ENCODE measurements at places on chromosomes 1 and 21. TPM values are rescaled to one million over a fixed set of nuclear protein-coding genes. Genes with fewer than 3 reads are reported as not detected.

GRCh38 chr1:204288021-204288588 lies 71.6 kb downstream of the PLEKHA6 start:
- peak; percentile 14 for DNase-seq
- H3K4me1 ChIP-seq: no peaks in the 10 kb centered on the region
- H3K4me3 ChIP-seq: no peak overlapping the region
- peaks cover 62% of the 10 kb centered on the region for H3K27me3 ChIP-seq
- H3K27ac ChIP-seq: no peak overlapping the region

- H3K36me3 ChIP-seq: no peaks in the 10 kb centered on the region
- H3K27ac ChIP-seq: no peak overlapping the region
- no peak overlapping the region for H3K4me3 ChIP-seq
- peaks cover 5% of the 10 kb centered on the region for H3K4me1 ChIP-seq
Observed at GRCh38 chr1:101217148-101217547, 19.7 kb upstream of the S1PR1 start.

- H3K4me1 ChIP-seq: no peaks in the 10 kb centered on the region
- H3K36me3 ChIP-seq: no peaks in the 10 kb centered on the region
- peaks cover 82% of the 10 kb centered on the region for H3K27me3 ChIP-seq
Observed at GRCh38 chr1:38138498-38139233, 92.1 kb upstream of the POU3F1 start.

- no peak overlapping the region for H3K4me3 ChIP-seq
- no peaks in the 10 kb centered on the region for H3K4me1 ChIP-seq
- no peaks in the 10 kb centered on the region for H3K27me3 ChIP-seq
- no peaks in the 10 kb centered on the region for H3K36me3 ChIP-seq
- DNase-seq: no peak
Observed at GRCh38 chr1:55825461-55825860, 610.3 kb upstream of the USP24 start.

Gene CFAP45
- 0.72 TPM for total RNA-seq

DNA sequence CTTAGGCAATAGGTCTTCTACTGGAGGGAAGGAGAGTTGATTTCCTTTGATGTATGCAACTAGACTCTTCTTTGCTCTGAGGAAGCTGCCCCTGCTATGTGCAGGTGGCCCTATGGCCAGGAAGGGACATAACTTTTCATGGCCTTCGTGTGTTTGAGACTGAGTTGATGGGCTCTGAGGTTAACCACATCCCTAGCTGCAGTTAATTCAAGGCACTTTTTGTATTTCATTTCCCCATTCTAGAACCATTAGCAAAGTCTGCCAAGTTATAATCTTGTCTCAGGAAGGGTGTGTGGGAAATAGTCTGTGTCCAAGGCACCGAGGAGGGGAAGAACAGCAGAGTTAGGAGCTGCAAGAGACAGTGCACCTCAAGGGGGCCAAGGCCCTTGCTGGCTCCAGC lies 2.5 kb downstream of the FCRL4 start:
- H3K4me1 ChIP-seq: no peaks in the 10 kb centered on the region
- H3K4me3 ChIP-seq: no peak overlapping the region
- no peaks in the 10 kb centered on the region for H3K27me3 ChIP-seq
- DNase-seq: no peak
- no peaks in the 10 kb centered on the region for H3K36me3 ChIP-seq
- H3K27ac ChIP-seq: no peak overlapping the region

- no peaks in the 10 kb centered on the region for H3K4me1 ChIP-seq
- H3K27me3 ChIP-seq: peaks cover 13% of the 10 kb centered on the region
- no peak overlapping the region for H3K4me3 ChIP-seq
- no peaks in the 10 kb centered on the region for H3K36me3 ChIP-seq
Observed at GRCh38 chr21:43639470-43640353, 19.6 kb downstream of the HSF2BP start.

Gene WDR64
- total RNA-seq: not detected

All from K562 (cell line).